Activated CD4-positive, alpha-beta memory T cell treated with anti-CD3 and anti-CD28 coated beads for 36 hours (primary cell): ENCODE measurements at places on chromosomes 7 and 10. TPM values are rescaled to one million over a fixed set of nuclear protein-coding genes. Genes with fewer than 3 reads are reported as not detected.
A peak's percentile ranks its signal among the peaks of the same experiment; 100 is the strongest.

- peaks cover 18% of the 10 kb centered on the region for H3K27me3 ChIP-seq
- no peaks in the 10 kb centered on the region for H3K4me1 ChIP-seq
- H3K36me3 ChIP-seq: no peaks in the 10 kb centered on the region
- H3K27ac ChIP-seq: no peak overlapping the region
- DNase-seq: no peak
Measured at GRCh38 chr10:33274096-33274785, 60.2 kb downstream of the NRP1 start.

The CYP3A4 gene
- not detected for total RNA-seq

- no peak for DNase-seq
- peaks cover 92% of the 10 kb centered on the region for H3K4me1 ChIP-seq
- peaks cover 17% of the 10 kb centered on the region for H3K36me3 ChIP-seq
- H3K27me3 ChIP-seq: no peaks in the 10 kb centered on the region
- peak overlapping the region; percentile 94 for H3K27ac ChIP-seq
- H3K4me3 ChIP-seq: peak overlapping the region; percentile 55
Measured at GRCh38 chr7:130996205-130996832, 262.3 kb upstream of the KLF14 start.

DNA sequence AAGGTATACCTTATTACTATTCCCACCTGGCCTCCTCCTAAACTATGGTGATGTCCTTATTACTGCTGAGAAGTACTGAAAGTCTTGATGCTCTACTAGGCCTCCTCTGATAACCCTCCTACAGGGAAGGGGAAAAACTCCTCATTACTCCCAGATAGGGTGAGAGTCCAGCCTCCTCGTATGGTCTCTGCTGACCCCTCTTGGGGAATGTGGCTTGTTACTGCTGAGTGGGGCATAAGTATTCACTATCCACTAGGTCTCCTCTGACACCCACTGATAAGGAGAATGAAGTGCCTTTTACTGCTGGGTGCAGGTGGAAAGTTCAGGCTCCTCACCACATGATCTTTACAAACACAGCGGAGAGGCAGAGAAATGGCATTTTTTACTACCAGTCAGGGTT lies 222.9 kb downstream of the CHRM2 start:
- H3K27me3 ChIP-seq: no peaks in the 10 kb centered on the region
- no peak for DNase-seq
- no peaks in the 10 kb centered on the region for H3K4me1 ChIP-seq
- no peak overlapping the region for H3K4me3 ChIP-seq

The ELN gene
- not detected for total RNA-seq

DNA sequence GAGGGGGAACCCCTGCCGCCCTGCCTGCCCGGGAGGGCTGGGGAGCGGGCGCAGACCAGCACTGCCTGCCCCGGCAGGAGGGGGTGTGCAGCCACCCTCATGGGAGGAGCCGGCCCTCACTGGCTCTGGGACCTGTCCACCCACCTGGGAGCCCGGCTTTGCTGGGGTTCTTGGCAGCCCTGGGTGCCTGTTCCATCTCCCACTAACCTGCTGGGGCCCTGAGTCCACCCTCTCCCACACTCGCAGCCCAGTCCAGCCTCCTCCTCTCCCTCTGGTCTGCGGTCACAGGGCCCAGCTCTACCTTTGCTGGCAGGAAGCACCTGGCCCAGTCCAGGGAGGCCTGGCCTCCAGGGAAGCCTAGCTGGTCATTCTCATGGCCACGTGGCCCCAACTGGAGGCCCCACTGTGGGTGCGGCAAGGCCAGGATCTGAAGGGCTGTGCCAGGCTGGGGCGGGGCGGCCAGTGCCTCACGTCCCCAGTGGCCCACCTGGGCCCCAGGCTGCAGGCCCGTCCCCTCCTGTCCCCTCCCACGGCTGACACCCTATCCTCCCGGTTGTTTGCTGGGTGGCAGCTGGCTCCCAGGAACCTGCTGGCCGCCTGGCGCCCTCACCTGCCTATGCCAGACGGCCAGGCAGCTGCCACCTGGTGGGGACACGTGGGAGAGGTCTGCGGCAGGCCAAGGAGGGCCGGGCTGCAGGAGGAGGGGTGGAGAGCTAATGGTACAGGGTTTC lies at the start of gene TMEM184A:
TMEM184A (minus strand) TSS at position 393 of the 731 bp plus-strand sequence. CDS start 721 bp downstream, outside the sequence.
- H3K4me1 ChIP-seq: no peaks in the 10 kb centered on the region
- H3K27ac ChIP-seq: no peak within 1 kb of the TSS
- peak; percentile 67 for DNase-seq
- no peaks in the 10 kb centered on the region for H3K36me3 ChIP-seq
- H3K4me3 ChIP-seq: no peak within 1 kb of the TSS

The CALHM1 gene
- not detected for total RNA-seq

DNA sequence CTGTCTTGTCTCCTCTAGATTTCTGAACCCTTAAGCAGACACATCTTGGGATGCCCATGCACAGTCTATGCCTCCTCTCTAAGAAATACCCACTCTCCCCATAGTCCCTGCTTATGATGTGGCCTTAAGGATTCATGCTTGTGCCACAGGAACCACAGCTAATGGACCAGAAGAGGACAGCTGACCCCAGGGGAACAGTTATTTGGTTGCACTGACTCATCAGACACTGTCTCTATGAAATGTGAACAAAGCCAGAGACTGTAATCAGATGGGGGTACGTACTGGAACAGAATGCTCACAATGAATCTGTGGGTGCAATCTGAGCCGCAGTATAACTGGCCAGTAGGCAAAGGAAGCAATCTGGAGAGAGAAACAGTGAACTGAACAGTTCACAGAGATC lies 121.9 kb downstream of the USP6NL start:
- no peaks in the 10 kb centered on the region for H3K27me3 ChIP-seq
- no peaks in the 10 kb centered on the region for H3K4me1 ChIP-seq
- no peak overlapping the region for H3K4me3 ChIP-seq
- H3K27ac ChIP-seq: no peak overlapping the region
- DNase-seq: no peak

The SCRN1 gene
- total RNA-seq: 2.1 TPM

The SP8 gene
- total RNA-seq: not detected

GRCh38 chr10:47456794-47457527 lies 27.0 kb downstream of the ANXA8 start:
- H3K4me1 ChIP-seq: peaks cover 5% of the 10 kb centered on the region
- H3K27ac ChIP-seq: no peak overlapping the region
- no peak overlapping the region for H3K4me3 ChIP-seq
- no peaks in the 10 kb centered on the region for H3K36me3 ChIP-seq
- H3K27me3 ChIP-seq: peaks cover 9% of the 10 kb centered on the region

- H3K4me1 ChIP-seq: peaks cover 6% of the 10 kb centered on the region
- H3K36me3 ChIP-seq: no peaks in the 10 kb centered on the region
- H3K27me3 ChIP-seq: peaks cover 25% of the 10 kb centered on the region
- no peak for DNase-seq
Measured at GRCh38 chr7:155818154-155818819, 6.0 kb upstream of the SHH start.
